Stimulated activated CD8-positive, alpha-beta memory T cell treated with anti-CD3 and anti-CD28 coated beads, Interleukin-4, amount 100 ng/mL, for 24 hours (primary cell): ENCODE measurements at places on chromosomes 7 and 10.

DNA sequence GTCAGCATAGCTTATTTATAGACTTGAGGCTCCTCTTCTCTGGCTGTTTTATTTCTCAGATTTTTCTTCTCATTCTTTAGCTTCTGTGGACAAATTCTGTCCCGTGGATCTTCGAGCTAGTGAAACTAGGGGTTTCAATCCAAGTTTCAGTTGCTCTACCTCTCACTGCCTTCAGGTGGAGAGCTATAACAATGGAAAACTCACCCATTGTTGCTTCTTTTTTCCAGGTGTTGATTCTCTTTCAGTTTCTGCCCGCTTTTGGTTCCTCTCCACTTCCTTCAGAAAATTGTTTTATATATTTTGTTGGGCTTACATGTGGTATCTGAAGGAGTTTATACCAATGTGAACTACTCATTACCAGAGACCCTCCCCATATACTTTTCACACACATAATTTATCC, 266.1 kb downstream of the TCF7L2 start:
- no peak for DNase-seq

DNA sequence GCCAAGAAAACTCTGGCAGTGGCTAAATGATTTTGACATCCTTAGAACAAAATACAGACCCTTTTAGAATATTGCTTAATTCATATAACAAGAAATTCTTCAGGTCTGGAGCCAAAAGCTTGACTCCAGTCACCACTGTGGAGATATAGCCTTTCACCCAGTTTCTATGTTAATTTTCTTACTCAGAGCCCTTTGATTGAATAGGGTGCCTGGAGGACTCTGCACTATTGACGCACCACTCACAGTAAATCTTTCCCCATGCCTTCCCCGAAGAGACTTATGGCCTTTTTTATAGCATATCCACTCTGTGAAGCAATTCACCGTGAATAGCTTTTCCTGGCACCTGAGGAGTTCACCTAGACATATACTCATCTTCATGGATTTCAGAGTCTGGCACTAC, 613.8 kb downstream of the ZWINT start:
- DNase-seq: no peak

DNA sequence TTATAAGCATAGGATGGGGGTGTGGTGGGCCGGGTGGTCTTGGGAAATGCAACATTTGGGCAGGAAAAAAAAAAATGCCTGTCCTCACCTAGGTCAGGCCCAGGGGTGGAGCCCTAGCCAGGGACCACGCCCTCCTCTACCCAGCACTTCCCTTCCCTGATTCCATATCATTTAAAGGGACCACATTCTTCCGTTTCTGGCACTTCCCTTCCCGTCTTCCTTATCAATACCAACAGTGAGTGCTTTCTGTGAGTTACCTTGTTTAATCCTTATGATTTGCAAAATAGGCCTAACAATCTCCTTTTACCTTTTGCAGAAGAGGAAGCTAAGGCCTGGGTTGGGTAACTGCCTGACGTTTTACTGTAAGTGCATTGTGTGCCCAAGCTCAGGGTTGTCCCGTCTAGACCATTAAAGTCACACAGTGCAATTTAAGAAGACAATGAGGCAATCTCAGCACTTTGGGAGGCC, 16.7 kb upstream of the C10orf95 start:
- DNase-seq: no peak

- DNase-seq: no peak
Observed at GRCh38 chr7:134359787-134360432, 43.2 kb upstream of the SLC35B4 start.

- DNase-seq: no peak
Observed at GRCh38 chr10:28479927-28480627, 52.8 kb upstream of the WAC start.

GRCh38 chr7:139960157-139960556, 102.6 kb downstream of the PARP12 start:
- DNase-seq: no peak

- DNase-seq: no peak
Observed at GRCh38 chr10:13728898-13729535, 142.3 kb downstream of the PRPF18 start.
